ENCODE measurements at places on chromosomes 7 and 10.

DNA sequence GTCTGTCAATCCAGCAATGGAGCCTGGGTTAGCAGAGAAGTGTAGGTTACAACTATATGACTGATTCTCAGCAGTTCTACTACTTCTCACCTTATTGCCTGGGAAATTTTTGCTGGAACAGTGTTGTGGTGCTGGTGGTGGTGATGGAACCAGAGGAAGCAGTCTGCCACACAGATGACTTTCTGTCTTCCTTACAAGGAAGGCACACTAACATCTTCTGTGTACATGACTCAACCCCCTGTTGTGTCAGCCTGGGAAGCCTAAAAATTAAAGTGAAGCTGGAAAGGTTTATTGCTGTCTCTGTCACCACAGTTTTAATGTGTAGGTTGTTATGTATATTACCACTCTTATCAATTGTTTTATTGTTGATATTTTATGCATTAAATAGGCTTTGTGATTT, 40.3 kb downstream of the ANKRD7 start:
- no peak for DNase-seq

DNA sequence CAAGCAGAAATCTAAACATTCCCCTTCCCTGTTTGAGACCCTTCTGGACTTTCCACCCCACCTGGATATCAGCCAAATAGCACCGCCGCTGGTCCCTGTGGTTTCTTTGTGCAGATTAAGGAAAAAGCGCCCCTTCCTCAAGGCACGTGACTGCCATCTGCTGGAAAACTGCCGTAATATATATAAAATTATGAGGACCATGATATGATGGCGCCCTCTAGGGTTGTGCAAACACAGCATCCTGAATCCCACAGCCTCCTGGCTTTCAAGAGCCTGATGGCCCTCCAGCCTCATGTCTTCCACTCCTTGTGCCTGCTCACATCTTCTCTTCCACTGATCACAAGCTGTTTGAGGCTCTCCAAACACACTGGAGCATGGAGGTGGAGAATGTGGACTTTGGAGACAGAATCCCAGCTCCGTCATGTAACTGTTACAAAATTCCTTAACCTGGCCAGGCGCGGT, 121.3 kb downstream of the MYL10 start:
- no peak for DNase-seq

GRCh38 chr10:26770069-26770468, 72.6 kb downstream of the PDSS1 start:
- DNase-seq: no peak

DNA sequence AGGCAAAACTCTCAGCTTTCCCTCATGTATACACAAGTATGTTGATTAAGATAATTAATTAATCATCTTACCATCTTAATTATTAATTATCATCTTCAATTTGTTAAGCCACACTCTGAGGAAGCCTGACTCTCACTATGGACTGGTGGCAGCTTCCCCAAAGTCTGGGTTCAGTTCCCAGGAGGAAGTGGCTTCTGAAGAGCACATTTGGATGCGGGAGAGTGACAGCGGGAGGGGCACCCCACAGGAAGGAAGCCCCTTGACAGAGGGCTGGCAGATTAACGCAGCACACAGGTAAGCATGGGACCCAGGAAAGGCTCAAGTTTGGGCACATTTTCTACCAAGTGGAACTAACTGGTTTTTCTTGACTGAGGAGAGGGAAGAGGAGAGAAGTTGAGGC, 13.4 kb upstream of the SLIT1 start:
- no peak for DNase-seq

- no peak for DNase-seq
Observed at GRCh38 chr7:25260862-25261494, 32.7 kb upstream of the NPVF start.

GRCh38 chr10:3278771-3279170, 106.2 kb upstream of the PITRM1 start:
- DNase-seq: no peak

GRCh38 chr7:121541457-121541856, 145.3 kb upstream of the FAM3C start:
- DNase-seq: no peak

DNA sequence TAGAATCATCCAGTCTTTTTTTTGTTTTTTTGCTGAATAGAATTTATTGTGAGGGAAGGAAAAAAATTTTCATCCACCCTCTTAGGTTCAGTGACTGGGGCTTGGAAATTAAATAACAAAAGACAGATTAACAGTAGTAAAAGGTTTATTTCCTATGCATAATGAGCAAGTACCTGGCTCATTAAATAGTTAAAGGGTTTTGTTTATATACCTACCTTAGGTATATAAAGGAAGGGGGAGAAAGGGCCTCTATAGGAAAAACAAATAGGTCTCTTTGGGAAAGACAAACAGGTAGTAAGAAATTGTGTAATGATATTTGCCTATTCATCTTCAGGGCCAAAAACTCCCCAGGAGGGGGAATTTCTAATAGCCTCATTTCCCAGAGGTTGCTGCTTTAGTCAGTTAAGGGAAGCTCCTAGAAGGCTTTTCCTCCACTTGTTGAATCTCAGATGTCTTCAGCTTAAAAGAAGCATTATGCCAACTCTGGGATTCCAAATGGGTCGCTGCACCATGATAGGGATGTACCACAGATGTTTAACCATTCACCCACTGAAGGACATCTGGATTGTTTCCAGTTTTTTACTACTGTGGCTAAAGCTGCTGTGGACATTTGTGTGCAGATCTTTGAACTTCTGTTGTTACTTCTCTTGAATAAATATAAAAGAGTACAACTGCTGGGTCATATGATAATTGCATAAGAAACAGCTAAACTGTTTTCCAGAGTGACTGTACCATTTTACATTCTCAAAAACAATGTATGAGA, 11.3 kb downstream of the ACADSB start:
- no peak for DNase-seq

GRCh38 chr7:16817536-16817935, 12.7 kb upstream of the AGR2 start:
- no peak for DNase-seq

DNA sequence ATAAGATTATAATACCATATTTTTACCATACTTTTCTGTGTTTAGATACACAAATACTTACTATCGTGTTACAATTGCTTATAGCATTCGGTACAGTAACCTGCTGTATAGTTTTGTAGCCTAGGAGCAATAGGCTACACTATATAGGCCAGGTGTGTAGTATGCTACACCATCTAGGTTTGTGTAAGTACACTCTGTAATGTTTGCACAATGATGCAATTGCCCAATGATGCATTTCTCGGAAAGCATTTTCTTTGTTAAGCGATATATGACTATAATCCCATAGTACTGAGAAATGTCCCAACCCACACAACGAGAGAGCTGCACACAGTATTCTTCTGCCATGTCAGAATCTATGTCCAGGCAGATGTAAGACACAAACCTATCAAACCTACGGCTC, 160.0 kb downstream of the NEBL start:
- DNase-seq: no peak

- DNase-seq: no peak
Observed at GRCh38 chr10:115826396-115826795, 446.6 kb downstream of the GFRA1 start.

DNA sequence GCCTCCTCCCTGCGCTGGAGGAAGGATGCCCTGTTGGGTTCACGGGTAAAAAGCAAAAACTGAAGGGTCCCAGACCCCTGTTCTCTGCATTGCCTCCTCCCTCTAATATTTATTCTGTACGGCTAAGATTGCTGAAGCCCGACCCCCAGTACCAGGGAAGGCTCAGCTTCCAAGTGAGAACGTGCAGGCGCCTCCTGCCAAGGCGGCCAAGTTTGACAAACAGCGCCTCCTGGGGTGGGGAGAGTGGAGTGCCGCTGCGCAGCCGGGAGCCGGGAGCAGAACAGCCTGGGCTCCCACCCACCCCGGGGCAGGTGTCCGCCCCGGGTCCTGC, 4.7 kb upstream of the EBF3 start:
- no peak for DNase-seq

DNA sequence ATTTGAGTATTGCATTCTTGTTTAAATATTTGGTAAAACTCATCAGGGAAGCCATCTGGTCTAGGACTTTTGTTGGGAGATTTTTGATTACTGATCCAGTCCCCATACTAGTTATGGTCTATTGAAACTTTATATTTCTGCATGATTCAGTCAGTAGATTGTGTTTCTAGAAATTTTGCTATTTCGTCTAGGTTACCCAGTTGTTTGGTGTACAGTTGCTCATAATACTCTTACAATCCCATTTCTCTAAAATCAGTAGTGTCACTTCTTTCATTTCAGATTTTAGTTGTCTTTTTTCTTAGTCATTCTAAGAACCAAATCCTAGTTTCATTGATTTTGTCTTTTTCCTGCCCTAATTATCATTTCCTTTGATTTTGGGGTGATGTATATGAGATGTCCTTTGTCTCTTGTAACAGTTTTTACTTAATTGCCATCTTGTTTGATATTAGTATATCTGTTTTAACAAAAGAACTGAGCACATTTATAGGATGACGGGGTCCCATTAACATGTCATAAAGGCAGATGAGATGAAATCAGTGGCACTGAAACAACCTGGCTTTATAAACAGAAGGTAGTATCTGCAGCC, 7.9 kb downstream of the MALSU1 start:
- no peak for DNase-seq

GRCh38 chr7:41679566-41679965, 23.3 kb downstream of the INHBA start:
- DNase-seq: no peak

GRCh38 chr10:79127151-79127961, 58.6 kb downstream of the ZMIZ1 start:
- DNase-seq: no peak

GRCh38 chr10:22253580-22253882, 35.7 kb upstream of the EBLN1 start:
- DNase-seq: no peak

- DNase-seq: no peak
Observed at GRCh38 chr7:158759749-158760444, 55.3 kb upstream of the NCAPG2 start.

GRCh38 chr7:129278688-129279087, 53.9 kb downstream of the AHCYL2 start:
- DNase-seq: no peak

- no peak for DNase-seq
Observed at GRCh38 chr10:114987995-114988394, 50.0 kb downstream of the TRUB1 start.

DNA sequence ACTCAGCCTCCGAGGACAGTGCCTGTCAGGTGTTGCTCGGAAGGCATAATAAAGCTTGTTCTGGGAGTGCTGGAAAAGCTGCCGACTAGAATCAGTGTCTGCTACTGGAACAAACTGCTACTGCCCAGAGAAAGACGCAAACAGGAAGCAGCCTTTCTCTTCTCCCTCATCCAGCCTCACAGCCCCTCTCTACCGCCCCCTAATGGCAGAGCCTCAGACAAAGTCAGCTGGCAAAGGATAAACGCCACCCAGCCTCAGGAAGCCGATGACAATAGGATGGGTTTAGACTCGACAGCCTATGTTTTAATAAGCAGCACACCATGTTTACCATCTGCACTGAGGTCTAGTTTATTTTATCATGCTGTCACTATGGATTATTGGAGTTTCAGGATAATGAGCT, 169.5 kb upstream of the LYZL1 start:
- DNase-seq: no peak

GRCh38 chr7:51160411-51160810, 156.2 kb downstream of the COBL start:
- DNase-seq: no peak

- no peak for DNase-seq
Observed at GRCh38 chr10:35838054-35838453, 196.0 kb upstream of the FZD8 start.

GRCh38 chr7:102064361-102065025, 222.2 kb upstream of the SH2B2 start:
- DNase-seq: peak; percentile 73

- DNase-seq: no peak
Observed at GRCh38 chr10:53893061-53893460, 908.0 kb downstream of the PCDH15 start.

GRCh38 chr10:111116762-111117445, 40.1 kb downstream of the ADRA2A start:
- no peak for DNase-seq

DNA sequence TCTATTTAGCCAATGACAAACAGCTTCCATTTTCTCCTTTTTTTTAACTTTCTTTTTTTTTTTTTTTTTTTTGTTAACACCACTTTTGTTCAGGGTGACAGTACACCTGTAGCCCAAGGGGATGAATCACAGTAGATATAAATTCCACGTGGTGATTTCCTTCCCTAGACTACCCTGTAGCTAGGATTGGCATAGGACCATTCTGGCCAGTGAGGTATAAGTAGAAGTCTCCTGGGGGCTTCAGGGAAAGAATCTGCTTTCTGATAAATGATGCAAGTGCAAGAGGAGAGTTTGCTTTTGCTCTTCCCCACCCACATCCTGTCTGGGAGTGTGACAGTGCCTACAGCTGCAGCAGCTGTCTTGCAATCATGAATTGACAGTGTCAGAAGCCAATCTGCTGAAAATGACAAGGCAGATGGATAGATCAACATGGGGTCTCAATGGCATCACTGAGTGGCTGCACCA, 63.2 kb upstream of the TOMM7 start:
- no peak for DNase-seq

- no peak for DNase-seq
Observed at GRCh38 chr10:31773749-31774298, 154.8 kb downstream of the ARHGAP12 start.

- DNase-seq: no peak
Observed at GRCh38 chr7:41886901-41887311, 184.0 kb upstream of the INHBA start.

- DNase-seq: no peak
Observed at GRCh38 chr10:43160921-43161255, 22.6 kb downstream of the CSGALNACT2 start.

GRCh38 chr10:117662126-117662525, 119.6 kb downstream of the EMX2 start:
- no peak for DNase-seq

DNA sequence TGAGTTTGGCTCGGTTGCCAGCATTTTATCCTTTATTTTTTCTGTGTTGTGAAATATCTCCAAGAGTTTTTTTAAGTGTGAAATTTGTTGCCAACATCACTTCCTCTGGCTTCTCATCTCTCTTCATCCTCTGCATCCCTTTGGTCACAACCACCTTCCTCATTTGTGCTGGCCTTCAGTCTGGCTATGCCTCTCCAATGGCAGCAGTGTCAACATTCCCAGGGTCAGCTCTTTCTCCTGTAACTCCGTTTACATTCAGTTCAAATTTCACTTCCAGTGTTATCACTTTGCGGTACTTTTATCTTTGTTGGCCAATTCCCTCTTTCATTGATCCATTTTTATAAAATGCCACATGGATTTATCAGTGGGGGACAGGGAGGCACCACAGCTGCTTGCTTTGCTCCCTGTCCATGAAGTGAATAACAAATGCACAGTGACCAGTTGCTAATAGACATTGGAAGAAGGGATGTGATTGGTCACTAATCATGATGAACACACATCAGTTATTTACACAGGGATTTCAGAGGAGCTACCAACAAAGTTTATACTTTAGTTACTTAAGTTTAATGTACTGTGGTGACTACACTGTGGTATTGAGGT, 311.4 kb upstream of the LRGUK start:
- no peak for DNase-seq

- DNase-seq: no peak
Observed at GRCh38 chr7:117837841-117838240, 35.4 kb downstream of the CTTNBP2 start.

GRCh38 chr10:114388275-114388674, 16.0 kb downstream of the AFAP1L2 start:
- no peak for DNase-seq

GRCh38 chr7:69908454-69908853, 310.2 kb downstream of the AUTS2 start:
- no peak for DNase-seq

Data from mesenteric fat pad (tissue), 1 donor.